ENCODE measurements at places on chromosomes 2 and 18.

DNA sequence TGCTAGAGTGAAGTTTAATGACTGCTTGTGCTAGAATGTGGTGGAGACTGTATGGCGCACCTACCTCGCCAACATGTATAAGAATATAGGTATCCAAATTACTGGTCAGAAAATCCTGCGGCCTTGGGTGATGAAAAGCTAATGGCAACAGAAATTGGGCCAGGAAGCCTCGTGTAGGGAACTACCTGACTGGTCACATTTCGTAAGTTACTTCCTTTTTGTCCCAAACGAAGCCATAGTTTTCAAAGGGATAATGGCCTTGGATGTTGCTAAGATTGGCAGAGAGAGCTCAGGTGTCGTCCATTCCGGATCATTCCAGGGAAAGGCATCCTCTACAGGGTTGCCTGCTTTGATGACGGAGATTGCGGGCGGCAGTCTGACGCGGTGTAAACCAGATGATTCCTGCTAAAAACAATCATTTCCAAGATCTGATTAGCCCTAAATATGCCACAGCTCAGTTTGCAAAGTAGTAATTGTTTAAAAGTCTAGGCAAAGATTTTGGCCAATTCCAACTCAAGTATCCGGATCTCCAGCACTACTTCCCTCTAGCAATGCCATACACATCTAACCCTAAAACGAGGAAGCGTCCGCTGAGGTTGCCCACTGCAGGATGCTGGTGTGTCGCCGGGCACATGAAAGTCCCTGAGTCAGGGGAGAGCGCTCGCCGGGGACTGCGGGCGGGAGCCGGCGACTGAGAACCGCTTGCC, 708 bp upstream of the MALT1 start:
- peak; percentile 37 for DNase-seq

- peak; percentile 31 for DNase-seq
Observed at GRCh38 chr2:219045937-219046550, 4.7 kb upstream of the CFAP65 start.

DNA sequence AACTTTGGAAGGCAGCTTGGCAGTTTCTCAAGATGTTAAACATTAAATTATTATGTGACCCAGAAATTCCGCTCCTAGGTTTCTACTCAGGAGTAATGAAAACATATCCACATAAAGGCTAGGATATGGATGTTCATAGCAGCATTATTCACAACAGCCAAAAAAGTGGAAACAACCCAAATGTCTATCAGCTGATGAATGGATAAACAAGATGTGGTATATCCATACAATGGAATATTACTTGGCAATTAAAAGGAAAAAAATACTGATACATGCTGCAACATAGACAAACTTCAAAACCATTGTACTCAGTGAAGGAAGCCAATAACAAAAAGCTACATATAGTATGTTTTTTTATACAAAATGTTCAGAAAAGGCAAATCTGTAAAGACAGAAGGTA, 12.4 kb upstream of the FAM228A start:
- no peak for DNase-seq

DNA sequence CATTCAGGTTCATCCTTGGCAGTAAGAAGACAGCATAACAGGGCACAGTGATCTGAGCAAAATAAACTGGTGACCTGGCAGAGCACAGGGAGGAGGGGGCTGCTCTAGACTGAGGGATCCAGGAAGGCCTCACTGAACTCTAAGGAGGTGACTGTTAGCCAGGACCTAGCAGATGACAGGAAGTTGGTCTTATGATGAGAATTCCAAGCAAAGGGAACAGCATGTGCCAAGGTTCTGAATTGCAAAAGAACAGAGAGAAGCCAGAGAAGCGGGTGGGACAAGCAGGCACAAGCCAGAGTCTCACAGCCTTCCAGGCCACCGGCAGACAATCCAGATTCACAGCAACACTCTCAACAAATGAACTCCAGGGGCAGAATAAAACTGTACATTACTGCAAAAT, 152.7 kb upstream of the PTPRM start:
- peak; percentile 47 for DNase-seq

- DNase-seq, result no peak
Observed at GRCh38 chr18:75221897-75222296, 11.3 kb downstream of the TSHZ1 start.

- DNase-seq, result peak; percentile 56
Observed at GRCh38 chr18:57004366-57005121, 142.3 kb upstream of the BOD1L2 start.

All from fibroblast of mammary gland (primary cell).